ENCODE measurements at places on chromosomes 1 and 21.

GRCh38 chr21:27633631-27634030 lies 666.7 kb upstream of the ADAMTS5 start:
- no peaks in the 10 kb centered on the region for H3K36me3 ChIP-seq
- DNase-seq: no peak
- H3K4me3 ChIP-seq: no peak overlapping the region
- H3K4me1 ChIP-seq: no peaks in the 10 kb centered on the region
- H3K27me3 ChIP-seq: no peaks in the 10 kb centered on the region
- H3K27ac ChIP-seq: no peak overlapping the region

DNA sequence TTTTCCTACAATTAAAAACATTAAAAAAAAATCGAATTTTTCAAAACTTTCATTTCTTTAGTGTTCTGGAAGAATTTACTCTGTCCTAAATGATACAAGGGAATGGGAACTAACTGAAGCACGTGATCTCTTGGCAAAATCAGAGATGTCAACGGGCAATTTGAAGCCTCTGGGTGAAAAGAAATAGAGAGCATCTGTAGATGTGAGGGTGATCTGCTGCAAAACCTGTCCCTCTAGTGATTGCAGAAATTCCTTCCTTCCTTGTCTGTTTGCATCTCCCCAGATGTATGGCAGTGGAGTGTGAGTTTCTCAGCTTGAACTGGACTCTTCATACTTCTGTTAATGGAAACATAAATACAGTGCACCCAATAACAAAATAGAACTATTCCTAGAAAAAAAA lies 100.5 kb upstream of the S1PR1 start:
- H3K27me3 ChIP-seq: no peaks in the 10 kb centered on the region
- H3K4me3 ChIP-seq: no peak overlapping the region
- H3K4me1 ChIP-seq: no peaks in the 10 kb centered on the region
- H3K36me3 ChIP-seq: no peaks in the 10 kb centered on the region
- DNase-seq: no peak
- H3K27ac ChIP-seq: no peak overlapping the region

DNA sequence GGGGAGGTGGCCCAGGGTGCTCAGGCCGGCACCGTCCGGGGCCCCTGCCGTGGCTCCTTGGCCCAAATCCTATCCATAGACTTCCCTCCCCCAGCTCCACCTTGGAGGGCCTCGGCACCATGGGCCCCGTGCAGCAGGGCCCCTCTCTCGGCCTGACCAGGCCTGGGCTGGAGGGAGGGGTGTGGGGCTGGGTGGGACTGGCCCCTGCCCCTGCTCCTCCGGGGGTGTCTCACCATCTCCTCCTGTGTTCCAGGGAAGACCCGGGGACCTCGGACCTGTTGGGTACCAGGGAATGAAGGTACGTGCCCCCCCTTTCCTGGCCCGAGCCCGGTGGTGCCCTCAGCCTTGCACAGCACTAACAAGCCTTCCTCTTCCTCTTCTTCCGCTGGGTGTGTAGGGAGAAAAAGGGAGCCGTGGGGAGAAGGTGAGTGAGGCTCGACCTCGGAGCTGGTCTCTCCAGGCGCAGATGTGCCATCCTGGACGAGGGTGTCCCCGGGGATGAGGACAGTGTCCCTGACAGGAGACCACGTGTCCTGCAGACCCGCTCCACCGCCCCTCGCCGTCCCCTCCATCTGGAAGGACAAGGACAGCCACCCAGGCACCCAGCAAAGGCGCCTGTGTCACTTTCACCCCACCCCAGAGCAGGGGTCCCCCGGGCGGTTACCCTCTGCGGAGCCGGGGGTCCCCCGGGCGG lies 7.9 kb downstream of the COL6A1 start:
- DNase-seq: no peak
- H3K4me1 ChIP-seq: no peaks in the 10 kb centered on the region
- H3K4me3 ChIP-seq: no peak overlapping the region
- H3K27me3 ChIP-seq: no peaks in the 10 kb centered on the region

- no peaks in the 10 kb centered on the region for H3K27me3 ChIP-seq
- no peaks in the 10 kb centered on the region for H3K4me1 ChIP-seq
Measured at GRCh38 chr1:78622548-78622947, 2.3 kb downstream of the IFI44L start.

DNA sequence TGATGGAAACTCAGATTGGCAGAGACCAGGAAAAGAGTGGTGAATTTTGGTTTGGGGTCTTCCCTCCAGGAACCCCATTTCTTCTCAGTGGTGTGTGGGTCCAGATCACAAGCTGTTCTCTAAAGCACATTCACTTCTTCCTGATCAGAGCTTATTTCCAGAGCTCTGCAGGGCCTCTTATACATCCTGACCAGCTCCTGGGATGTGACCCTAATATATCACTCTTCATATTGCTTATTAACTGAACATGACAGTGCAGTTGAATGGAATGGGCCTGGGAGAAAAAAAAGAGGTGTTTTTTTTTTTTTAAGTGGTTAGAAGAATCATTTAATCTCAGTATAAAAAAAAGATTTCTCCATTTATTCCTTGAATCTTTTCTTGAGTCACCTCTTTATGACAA lies 29.6 kb upstream of the DNM3 start:
- H3K27ac ChIP-seq: no peak overlapping the region
- H3K27me3 ChIP-seq: no peaks in the 10 kb centered on the region
- H3K4me3 ChIP-seq: no peak overlapping the region
- DNase-seq: no peak
- H3K36me3 ChIP-seq: no peaks in the 10 kb centered on the region

GRCh38 chr1:36918604-36919003 lies 115.7 kb downstream of the GRIK3 start:
- H3K36me3 ChIP-seq: no peaks in the 10 kb centered on the region
- H3K27me3 ChIP-seq: no peaks in the 10 kb centered on the region
- no peak for DNase-seq
- H3K27ac ChIP-seq: no peak overlapping the region
- no peak overlapping the region for H3K4me3 ChIP-seq
- H3K4me1 ChIP-seq: no peaks in the 10 kb centered on the region

DNA sequence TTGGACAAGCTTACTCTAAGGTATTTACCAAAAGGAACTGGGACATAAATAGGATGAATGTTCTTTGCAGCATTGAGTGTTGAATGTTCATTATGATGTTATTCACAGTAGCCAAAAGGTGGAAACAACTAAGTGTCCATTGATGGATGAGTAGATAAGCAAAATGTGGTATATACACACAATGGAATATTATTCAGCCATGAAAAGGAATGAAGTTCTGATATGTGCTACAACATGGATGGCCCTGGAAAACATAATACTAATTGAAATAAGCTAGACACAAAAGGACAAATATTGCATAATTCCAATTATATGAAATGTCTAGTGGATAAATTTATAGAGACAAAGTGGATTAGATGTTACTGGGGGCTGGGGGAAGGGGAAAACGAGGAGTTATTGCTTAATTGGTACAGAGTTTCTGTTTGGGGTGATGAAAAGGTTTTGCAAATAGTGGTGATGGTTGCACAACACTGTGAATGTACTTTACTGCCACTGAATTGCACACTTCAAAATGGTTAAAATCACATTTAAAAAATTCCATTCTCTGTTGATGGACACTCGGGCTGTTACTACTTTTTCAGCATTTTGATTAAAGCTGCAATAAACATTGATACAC lies 2.9 kb downstream of the MTARC1 start:
- H3K36me3 ChIP-seq: no peaks in the 10 kb centered on the region
- no peak overlapping the region for H3K4me3 ChIP-seq
- no peaks in the 10 kb centered on the region for H3K27me3 ChIP-seq
- H3K4me1 ChIP-seq: no peaks in the 10 kb centered on the region

GRCh38 chr1:99279525-99279924 lies 15.2 kb downstream of the PLPPR4 start:
- no peak overlapping the region for H3K27ac ChIP-seq
- H3K36me3 ChIP-seq: no peaks in the 10 kb centered on the region
- no peaks in the 10 kb centered on the region for H3K27me3 ChIP-seq
- no peaks in the 10 kb centered on the region for H3K4me1 ChIP-seq
- no peak for DNase-seq
- H3K4me3 ChIP-seq: no peak overlapping the region

DNA sequence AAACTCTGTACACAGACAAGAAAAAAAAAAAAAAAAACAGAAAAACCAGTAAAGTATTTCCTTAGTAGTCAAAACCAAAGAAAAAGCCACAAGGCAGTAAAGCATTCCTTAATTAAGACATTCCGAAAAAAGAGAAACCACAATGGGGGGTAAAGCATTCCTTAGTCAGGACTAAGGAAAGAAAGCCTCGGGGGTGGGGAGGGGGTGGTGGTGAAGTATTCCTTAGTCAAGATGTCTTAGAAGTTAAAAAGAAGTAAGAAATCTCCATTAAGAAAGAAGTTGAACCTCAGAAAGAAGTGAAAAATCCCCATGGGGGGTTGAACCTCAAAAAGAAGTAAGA lies 28.2 kb upstream of the FMO1 start:
- no peak overlapping the region for H3K4me3 ChIP-seq
- H3K27me3 ChIP-seq: no peaks in the 10 kb centered on the region
- H3K36me3 ChIP-seq: no peaks in the 10 kb centered on the region
- H3K27ac ChIP-seq: no peak overlapping the region

DNA sequence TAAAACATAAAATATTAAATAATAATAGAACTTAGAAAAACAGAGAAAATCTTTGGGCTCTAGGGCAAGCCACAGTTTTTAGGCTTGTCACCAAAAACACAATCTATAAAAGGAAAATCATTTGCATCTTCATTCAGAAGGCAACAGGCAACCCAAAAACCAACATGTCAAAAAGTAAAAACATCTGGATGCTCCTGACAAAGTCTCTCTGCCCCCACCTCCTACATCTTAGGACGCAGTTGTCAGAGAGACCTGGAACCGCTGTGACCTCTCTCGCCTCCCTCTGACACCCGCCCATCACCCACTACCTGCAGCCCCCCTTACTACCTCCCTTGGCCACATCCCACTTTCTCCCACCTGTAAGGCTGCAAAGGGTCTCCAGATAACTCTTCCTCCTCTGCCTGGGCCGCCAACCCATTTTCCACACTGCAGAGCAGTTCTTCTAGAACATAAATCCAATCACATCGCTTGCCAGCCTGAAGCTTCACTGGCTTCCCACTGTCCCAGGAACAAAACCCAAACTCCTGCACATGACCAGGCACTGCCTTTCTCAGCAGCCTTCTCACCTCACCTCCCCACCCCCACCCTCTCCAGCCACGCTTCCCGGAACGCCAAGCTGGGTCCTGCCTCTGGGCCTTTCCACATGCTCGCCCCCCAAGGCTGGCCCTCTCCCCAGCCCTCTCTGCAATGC lies 14.7 kb downstream of the PRDM15 start:
- no peak overlapping the region for H3K4me3 ChIP-seq
- H3K27me3 ChIP-seq: no peaks in the 10 kb centered on the region
- H3K27ac ChIP-seq: peak overlapping the region; percentile 6
- DNase-seq: no peak
- peaks cover 10% of the 10 kb centered on the region for H3K36me3 ChIP-seq

DNA sequence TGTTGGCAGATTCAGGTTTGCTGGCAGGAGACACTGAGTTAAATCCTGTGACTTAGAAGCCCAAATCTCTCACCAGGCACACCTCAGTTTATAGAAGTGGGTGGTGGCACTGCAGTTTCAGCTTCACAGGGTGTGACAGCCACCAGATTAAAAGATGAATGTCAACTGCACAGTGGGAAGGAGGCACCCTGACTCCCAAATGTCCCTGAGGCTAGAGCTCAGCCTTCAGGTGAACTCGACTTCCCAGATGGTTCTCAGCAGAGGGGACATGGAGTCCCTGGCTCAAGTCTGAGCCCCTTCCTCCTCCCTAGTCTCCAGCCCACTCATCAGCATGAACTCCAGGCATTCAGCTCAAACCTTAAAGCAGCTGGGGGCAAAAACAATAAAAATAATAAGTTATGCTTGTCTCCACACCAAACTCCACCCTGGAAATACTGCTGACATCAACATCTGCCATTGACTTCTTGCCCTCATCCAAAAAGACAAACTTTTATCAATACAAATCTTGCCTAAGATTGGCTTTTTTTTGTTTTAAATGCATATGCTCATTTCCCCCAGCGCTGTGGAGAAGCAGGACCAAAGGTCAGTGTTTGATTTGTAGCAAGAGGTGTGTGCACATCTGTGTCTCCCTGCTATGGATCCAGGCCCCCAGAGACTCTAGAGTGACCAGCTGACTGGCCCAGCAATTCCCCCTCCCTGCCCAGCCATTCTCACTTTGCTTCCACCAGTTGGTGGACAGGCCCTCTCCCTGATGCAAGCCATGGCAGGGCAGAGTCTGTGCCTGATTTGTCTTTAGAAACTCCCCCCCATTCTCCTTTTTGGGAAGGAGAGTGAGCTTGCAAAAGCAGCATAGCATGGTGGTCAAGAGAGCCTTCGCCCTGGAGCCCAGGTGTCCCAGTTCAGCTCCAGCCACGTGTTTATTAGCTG lies 18.5 kb upstream of the S100A7 start:
- DNase-seq: peak; percentile 13
- H3K4me3 ChIP-seq: no peak overlapping the region
- H3K36me3 ChIP-seq: no peaks in the 10 kb centered on the region
- no peak overlapping the region for H3K27ac ChIP-seq
- H3K4me1 ChIP-seq: no peaks in the 10 kb centered on the region

- no peak for DNase-seq
- no peak overlapping the region for H3K4me3 ChIP-seq
- no peak overlapping the region for H3K27ac ChIP-seq
Measured at GRCh38 chr1:194774535-194774934, 1588.1 kb upstream of the B3GALT2 start.

DNA sequence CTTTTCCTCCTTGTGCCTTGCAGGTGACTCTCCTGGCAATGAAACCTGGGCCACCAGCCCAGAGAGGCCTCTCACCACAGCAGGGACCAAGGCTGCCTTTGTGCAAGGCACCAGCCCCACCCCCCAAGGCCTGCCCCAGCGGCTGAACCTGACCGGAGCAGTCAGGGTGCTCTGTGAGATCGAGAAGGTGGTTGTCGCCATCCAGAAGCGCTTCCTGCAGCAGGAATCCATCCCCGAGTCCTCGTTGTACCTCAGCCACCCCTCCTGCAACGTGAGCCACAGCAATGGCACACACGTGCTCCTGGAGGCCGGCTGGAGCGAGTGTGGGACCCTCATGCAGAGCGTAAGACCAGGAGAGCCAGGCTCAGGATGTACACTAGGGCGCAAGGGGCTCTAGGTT lies 51.7 kb downstream of the UMODL1 start:
- H3K27me3 ChIP-seq: peaks cover 2% of the 10 kb centered on the region
- no peaks in the 10 kb centered on the region for H3K4me1 ChIP-seq
- H3K27ac ChIP-seq: no peak overlapping the region
- H3K4me3 ChIP-seq: no peak overlapping the region
- H3K36me3 ChIP-seq: no peaks in the 10 kb centered on the region
- DNase-seq: peak; percentile 33
